Cortex of kidney (tissue), 1 donor: ENCODE measurements at places on chromosomes 6 and 20.

GRCh38 chr6:166494757-166495486, 91.6 kb downstream of the RAMACL start:
- no peak for DNase-seq

- DNase-seq, result no peak
These were observed 4.4 kb downstream of the CAPN11 start for GRCh38 chr6:44162876-44163625.

GRCh38 chr6:123904228-123904627, 100.6 kb downstream of the NKAIN2 start:
- no peak for DNase-seq

DNA sequence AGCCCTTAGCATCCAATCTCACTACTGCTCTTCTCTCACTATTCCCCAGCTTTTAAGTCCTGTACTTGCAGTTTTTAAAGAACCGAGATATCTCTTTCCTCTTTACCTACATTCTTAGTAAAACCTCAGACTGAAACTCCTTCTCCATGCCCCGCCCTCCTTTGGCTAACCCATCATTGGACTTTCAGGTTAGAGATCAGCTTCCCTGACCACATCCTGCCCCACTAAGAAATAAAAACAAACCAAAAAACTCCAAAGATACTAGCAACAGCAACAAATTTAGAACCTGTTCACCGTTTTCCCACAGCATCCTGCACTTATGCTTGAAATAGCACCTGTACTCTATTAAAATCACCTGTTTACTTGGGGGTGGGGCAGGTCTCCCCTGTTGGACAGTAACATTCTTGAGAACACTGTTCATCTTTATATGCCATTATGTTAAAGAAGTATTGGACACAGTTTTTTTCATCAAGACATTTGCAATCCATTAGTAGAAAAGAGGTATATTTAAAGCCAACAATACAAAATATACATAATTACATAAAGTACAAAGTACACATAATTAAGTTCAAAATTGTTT, 16.3 kb upstream of the SMAP1 start:
- DNase-seq, result no peak

DNA sequence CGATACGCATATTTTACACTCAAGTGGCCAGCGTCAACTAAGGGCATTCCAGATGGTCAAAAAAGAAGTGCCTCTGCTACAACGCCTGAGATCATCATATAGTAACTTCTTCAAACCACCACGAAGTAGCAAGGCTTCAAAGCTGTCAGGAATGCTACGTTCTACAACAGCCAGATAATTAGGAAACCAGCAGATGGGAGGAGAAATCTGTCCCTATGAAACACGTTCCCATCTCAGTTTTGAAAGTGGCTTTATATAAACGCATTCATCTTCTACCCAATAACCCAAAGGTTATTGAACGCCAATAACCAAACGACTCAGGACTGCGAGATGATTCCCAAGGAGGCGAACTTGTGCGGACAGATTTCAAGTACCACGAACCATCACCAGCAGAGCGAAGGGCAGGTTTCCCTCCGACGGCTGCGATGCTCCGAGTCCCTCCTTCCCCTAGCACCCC, 1.2 kb downstream of the ABHD12 start:
- DNase-seq, result no peak

- no peak for DNase-seq
These were observed 554 bp upstream of the ZSCAN31 start for GRCh38 chr6:28336284-28337120.

- DNase-seq, result no peak
These were observed 13.9 kb downstream of the KCNK15 start for GRCh38 chr20:44759595-44759994.

DNA sequence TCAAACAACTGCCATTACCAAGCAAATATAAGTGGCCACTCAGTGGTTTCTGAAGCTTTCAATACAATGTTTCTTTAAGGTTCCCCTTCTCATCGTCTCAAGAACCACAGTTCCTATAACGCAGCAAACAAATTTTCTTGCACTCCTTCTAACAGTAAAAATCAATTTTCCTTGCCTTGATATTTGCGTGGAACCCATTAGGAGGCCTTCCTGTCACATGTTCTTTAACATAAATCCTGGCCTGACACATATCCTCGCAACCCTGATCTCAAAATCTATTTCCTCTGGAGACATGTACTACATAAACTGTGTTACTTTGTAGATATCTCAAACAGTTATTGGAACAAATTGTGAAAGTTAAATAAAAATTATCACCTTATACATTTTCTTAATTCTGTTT, 65.9 kb upstream of the MANEA start:
- no peak for DNase-seq

GRCh38 chr20:57794600-57795341, 85.0 kb upstream of the PMEPA1 start:
- DNase-seq, result no peak

GRCh38 chr20:54123587-54124180, 50.1 kb downstream of the CYP24A1 start:
- DNase-seq, result no peak

DNA sequence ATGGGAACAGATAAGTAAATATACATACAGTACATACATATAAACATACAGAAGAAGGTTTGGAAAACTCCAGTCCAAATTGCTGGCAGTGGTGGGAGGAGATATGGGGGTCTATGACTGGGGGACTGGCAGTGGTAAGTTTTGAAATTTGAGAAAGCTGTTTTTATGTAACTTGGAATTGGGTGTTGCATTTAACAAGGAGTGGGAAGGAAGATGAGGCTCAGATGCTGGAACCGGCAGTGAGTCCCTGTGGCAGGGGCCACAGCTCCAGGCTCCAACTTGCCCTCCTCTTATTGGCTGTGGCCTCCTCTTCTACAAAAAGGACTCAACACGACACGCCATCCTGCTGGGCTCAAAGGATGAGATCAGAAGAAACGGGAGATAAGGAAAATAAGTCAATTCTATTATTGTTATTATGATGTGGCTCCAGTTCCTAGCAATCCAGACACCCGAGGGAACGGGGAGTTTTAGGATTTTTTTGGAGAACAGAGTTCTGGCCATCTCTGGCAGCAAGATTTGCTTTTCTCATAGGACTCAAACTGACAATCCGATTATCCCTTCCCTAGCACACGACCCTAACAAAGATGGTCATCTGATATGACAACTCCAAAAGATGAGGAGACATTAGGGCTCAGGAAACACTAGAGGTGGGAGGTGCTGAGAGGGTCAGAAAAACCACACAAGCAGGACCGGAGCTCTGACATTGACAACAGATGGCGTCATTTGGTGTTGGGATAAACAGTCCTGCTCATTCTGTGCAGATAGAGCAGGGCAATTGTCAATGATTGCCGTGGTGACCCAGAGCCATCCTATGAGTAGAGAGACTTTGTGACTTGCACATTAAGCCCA, 6.0 kb upstream of the TGM2 start:
- no peak for DNase-seq

DNA sequence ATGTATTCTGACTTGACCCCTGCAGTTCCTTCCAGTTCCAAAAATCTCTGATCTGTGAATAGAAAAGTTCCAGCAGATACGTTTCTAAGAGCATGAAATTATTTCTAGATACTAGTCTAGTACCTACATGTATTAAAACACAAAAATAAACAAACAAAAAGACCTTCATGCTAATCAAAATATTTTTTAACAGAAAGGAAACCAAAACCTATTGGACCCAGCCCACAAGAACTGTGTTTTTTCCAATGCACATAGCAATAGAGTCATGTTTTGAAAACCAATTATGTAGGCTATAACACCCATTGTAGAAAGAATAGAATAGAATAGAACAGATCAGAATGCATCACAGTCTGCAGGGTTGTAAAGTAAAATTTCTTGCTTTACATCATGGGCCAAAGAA, 158.6 kb upstream of the TNFAIP3 start:
- DNase-seq, result no peak

- no peak for DNase-seq
These were observed 5.1 kb downstream of the CDKAL1 start for GRCh38 chr6:20539387-20539786.

- DNase-seq, result no peak
These were observed 100.0 kb downstream of the RWDD2A start for GRCh38 chr6:83292900-83293843.

DNA sequence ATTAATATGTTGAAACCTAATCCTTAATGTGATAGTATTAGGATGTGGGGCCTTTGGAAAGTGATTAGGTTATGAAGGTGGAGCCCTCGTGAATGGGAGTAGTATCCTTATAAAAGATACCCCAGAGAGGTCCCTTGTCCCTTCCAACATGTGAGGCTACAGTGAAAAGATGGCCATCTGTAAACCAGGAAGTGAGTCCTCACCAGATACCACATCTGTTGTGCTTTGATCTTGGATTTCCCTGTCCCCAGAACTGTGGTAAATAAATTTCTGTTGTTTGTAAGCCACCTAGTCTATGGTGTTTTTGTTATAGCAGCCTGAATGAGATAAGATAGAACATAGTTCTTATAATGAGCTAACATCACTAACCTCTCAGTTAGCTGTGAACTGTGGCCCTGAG, 16.6 kb upstream of the CALHM6 start:
- DNase-seq, result no peak

DNA sequence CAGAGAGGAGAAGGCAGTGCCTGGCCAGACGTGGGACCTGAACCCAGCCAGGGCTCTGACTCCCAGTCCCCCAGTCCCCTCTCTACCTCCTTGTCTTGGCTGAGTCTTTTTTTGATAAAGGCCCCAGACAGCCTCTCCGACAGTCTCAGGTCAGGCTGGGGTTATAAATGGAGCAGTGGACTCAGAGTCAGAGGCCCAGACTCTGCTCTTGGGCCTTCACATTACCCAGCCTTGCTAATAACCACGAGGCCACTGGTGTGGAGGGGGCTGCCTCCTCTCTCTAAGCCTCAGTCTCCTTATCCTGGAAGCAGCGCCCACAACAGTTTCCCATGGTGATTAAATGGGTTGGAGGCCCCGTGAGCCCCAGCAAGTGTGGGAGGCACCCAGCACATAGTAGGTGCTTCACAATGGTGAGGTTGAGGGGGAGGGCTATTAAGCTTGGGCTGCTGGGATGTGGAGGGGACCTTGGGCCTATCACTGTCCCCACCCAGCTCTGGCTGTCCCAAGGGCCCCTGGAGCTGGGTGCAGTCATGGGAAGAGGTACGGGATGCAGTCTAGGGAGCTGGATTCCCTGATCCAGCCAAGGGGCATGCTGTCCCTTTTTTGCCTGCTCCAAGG, 35.7 kb downstream of the TGM2 start:
- no peak for DNase-seq

DNA sequence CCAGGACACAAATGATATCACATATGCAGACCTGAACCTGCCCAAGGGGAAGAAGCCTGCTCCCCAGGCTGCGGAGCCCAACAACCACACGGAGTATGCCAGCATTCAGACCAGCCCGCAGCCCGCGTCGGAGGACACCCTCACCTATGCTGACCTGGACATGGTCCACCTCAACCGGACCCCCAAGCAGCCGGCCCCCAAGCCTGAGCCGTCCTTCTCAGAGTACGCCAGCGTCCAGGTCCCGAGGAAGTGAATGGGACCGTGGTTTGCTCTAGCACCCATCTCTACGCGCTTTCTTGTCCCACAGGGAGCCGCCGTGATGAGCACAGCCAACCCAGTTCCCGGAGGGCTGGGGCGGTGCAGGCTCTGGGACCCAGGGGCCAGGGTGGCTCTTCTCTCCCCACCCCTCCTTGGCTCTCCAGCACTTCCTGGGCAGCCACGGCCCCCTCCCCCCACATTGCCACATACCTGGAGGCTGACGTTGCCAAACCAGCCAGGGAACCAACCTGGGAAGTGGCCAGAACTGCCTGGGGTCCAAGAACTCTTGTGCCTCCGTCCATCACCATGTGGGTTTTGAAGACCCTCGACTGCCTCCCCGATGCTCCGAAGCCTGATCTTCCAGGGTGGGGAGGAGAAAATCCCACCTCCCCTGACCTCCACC, 42.2 kb downstream of the SIRPA start:
- no peak for DNase-seq

DNA sequence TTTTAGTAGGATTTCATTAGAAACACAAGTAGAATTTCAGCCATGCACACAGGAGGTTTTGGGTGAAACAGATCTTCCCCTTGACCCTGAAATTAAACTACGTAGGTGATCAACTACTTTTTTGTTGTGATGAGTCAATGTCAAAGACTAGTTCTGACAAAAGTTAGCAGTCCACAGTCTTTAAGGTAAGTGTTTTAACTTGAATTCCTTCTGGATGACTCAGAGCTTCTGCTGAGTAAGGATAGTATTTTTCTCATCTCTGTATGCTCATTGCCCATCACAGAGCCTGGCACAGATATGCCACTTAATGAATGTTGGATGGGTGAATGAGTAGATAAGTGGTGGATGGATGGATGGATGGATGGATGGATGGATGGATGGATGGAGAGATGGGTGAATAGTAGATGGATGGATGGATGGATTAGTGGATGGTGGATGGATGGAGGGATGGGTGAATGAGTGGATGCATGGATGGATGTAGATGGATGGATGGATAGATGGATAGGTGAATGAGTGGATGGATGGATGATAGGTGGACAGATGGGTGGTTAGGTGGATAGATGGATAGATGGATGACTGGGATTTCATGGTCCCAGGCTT, 165.3 kb downstream of the ZMYND8 start:
- DNase-seq, result no peak

- DNase-seq, result no peak
These were observed 95.3 kb downstream of the TTLL2 start for GRCh38 chr6:167420177-167420576.

DNA sequence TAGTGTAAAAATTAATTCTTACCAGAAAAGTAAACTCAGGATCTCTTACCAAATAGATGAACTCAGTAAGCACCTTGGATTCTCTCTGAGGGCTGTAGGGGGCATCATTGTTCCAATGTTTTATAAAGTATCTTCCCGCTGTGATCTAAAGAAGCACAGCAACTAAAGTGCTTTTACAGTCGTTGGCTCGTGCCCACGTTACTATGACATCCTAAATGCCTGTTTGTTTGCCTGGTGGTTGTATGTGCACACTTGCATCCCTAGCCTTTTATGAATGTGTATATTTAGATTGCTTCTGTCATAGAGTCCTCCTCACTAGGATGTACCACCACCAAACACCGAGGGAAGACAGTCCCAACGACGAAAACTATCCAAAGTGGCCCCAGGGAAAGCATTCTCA, 34.5 kb downstream of the SLX4IP start:
- DNase-seq, result no peak

GRCh38 chr6:43992783-43993644, 134.2 kb downstream of the MRPL14 start:
- no peak for DNase-seq

- DNase-seq, result no peak
These were observed 64.3 kb upstream of the AFDN start for GRCh38 chr6:167762259-167762962.

- no peak for DNase-seq
These were observed 2.5 kb downstream of the FOXF2 start for GRCh38 chr6:1391800-1392309.

DNA sequence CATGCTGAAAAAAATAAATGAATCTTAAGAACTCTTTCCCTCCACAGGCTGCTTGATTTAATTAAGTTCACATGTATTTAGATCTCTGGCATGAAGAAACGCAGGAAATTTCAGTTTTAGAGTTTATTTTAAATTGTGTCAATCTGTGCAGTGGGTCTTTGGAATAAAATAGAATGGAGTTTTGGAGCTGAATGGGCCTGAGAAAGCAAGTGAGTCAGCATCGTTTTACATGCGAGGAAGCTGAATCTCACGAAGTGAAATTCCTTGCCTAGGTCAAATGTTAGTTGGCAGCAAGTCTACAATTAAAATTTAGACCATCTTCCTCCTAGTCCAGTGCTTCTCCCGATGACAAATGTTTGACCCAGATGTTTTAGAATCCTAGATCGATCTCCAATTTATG, 22.4 kb downstream of the MAP7 start:
- DNase-seq, result no peak
